Neural crest cell (in vitro differentiated cells): ENCODE measurements at places on chromosomes 12 and 14. TPM values are rescaled to one million over a fixed set of nuclear protein-coding genes. Genes with fewer than 3 reads are reported as not detected.

- no peak for DNase-seq
Observed at GRCh38 chr12:13154027-13154538, 42.4 kb upstream of the EMP1 start.

Gene ATL1
- total RNA-seq: 15.9 and 17.4 TPM in 2 replicates

DNA sequence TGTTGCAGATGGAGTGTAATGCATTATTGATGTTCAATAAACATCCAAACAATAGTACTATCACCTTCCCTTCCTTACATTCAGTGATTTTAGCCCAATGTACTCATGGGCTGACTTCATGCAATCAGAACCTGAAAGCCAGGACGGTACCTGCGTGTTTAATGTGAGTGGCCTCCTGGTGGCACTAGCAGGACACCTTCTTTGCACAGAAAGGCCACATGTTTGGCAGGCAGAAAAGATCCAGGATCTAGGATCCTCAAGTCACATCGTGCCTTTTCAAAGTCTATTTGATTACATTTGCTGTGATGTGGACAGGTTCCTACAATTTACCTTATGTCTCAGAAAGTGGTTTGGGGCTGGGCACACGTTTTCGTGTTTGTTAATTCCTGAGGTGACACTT is 82.9 kb downstream of the NEDD1 start:
- DNase-seq: no peak

- no peak for DNase-seq
Observed at GRCh38 chr12:94699801-94700200, 49.4 kb upstream of the TMCC3 start.

DNA sequence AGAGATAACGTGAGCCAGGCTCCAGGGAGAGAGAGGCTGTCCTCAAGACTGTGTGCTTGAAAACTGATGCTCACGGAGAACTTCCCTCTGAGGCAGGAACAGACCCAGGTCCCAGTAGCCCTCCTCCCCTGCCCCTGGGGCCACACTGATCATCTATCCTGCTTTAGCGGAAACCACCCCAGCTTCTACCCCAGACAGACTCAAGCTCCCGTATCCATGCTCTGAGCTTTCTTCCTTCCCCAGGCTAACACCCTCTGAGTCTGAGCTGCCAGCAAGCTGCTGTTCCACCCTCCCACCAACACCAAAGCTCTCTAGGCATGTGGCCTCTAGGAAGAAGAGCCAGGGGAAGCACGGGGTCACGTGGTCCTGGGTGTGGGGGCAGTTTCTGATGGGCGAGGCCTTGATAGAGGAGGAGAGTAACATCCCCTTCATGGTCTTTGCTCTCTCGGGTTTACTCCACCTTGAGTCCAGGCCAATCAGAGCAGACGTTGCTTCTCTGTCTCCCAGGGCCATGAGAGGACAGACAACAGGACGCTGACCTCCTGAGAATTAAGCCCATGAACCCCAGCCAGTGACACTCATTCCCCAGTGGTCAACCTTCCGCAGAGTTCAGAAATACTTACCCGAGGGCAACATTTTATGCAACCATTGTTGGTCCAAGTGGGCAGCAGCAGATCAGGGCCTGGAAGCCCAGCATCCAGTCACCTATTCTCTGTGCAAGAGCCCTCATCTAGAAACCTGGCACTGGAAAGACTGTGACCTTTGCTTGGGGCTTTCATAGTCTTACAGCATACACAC is 1.4 kb downstream of the PCK2 start:
- no peak for DNase-seq

DNA sequence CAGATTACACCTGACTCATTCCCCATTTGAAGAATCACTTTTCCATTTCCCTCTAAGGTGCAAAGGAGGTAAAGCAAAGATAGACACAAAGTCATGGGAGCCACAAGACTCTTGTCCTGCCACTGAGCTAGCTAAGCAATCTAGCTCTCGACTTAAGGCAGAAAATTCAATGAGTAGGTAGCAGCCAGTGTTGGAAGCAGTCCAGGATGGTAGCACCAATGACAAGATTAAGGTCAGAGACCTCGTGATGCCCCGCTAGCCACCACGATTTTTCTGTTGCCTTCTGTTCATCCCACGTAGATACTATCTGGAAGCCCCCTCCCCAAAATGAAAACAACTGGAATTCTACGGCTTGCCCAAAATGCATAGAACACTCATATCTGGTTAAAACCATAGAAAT is 1.4 kb downstream of the VAMP1 start:
- no peak for DNase-seq

DNA sequence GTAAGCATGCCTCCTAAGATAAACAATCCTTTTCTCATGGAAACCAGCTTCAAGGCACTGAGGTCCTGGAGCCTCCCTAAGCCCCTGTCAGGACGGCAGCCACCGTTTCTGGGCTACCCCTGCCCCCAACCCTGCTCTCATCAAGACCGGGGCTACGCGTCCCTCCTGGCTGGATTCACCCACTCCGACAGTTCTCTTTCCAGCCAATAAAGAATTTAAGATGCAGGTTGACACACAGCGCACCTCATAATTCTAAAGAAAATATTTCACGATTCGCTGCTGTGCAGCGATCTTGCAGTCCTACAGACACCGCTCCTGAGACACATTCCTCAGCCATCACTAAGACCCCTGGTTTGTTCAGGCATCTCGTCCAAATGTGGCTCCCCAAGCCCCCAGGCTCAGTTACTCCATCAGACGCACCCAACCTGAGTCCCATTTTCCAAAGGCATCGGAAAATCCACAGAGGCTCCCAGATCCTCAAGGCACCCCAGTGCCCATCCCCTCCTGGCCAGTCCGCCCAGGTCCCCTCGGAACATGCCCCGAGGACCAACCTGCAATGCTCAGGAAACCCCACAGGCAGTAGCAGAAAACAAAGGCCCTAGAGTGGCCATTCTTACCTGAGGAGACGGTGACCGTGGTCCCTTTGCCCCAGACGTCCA is 336.3 kb downstream of the TMEM121 start:
- no peak for DNase-seq

- DNase-seq: no peak
Observed at GRCh38 chr12:57031789-57032188, 15.5 kb upstream of the TAC3 start.

- no peak for DNase-seq
Observed at GRCh38 chr12:121560392-121561008, 20.3 kb downstream of the KDM2B start.

GRCh38 chr12:16579041-16579440 is 26.9 kb downstream of the LMO3 start:
- DNase-seq: no peak

- DNase-seq: no peak
Observed at GRCh38 chr14:102293781-102294180, 11.2 kb downstream of the MOK start.

DNA sequence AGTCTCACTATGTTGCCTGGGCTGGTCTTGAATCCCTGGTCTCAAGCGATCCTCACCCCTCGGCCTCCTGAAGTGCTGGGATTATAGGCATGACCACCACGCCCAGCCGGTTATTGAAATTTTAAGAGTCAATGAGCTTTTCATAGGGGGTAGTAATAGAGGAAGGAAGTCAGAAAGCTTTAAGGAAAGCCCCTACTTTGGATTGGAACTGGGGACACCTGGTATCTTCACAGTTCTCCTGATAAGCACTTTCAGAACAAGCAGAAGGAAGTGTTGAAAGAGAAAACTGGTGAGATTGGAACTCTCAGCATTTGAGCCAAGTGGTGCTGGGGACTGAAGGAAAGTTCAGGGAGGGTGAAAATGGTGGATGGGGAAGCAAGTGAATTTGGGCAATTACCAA is 5.1 kb downstream of the SLC4A8 start:
- DNase-seq: no peak

Gene SERPINA12
- total RNA-seq: not detected in 2 replicates
